Psoas muscle (tissue), 8 donors: ENCODE measurements at places on chromosomes 4 and X. TPM values are rescaled to one million over a fixed set of nuclear protein-coding genes. Genes with fewer than 3 reads are reported as not detected.

MAGEB2 gene
- not detected for total RNA-seq

DNA sequence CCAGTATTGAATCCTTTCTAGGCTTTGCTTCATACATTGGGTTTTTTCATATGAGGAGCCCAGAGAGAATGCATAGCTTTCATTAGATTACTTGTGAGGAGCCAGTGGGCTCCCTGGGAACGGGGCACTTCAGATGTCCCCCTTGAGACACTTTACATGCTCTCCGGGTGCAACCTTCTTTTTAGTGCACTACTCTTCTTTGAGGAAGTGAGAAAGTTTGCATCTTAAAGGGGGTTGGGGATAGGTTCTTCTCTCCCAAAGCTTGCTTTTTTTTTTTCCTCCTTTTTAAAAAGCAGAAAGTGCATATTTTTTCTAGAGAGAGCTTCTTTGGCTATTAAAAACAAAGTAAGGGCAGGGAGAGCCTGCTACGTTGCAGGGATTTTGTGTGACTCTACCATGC is 4.3 kb downstream of the HADH start:
- no peaks in the 10 kb centered on the region for H3K36me3 ChIP-seq
- DNase-seq, result no peak
- peak overlapping the region; percentile 91 for H3K4me3 ChIP-seq
- H3K4me1 ChIP-seq, result peaks cover 66% of the 10 kb centered on the region
- peak overlapping the region; percentile 98 for H3K27ac ChIP-seq

STPG2 gene
- total RNA-seq, result not detected

GRCh38 chr4:22045051-22045630 is 96.6 kb upstream of the KCNIP4 start:
- no peaks in the 10 kb centered on the region for H3K27me3 ChIP-seq
- no peaks in the 10 kb centered on the region for H3K4me1 ChIP-seq
- no peak overlapping the region for H3K27ac ChIP-seq
- H3K36me3 ChIP-seq, result no peaks in the 10 kb centered on the region

DNA sequence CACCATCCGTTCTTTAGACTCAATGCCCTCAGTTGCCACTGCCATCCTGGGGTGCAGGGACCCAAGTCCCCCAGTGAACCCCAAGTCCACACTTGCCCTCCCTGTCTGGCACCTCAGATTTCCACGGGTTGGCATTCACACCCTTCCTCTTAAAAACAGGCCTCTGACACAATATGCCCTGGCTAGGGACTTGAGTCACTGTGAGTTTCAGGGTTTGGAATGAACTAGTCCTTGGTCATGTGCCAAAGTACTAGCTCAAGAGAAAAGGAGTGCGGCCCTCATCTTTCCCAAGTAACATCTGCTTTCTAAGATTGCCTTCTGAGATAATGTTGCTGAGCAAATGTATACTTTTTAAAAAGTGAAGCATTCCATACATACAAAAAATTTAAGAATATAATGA is 134.0 kb downstream of the MID1 start:
- no peaks in the 10 kb centered on the region for H3K36me3 ChIP-seq
- DNase-seq, result peak; percentile 6
- H3K27ac ChIP-seq, result no peak overlapping the region
- H3K27me3 ChIP-seq, result no peaks in the 10 kb centered on the region
- no peaks in the 10 kb centered on the region for H3K4me1 ChIP-seq

SMC1A gene
- total RNA-seq, result 45.0 TPM

ETDB gene
- not detected for total RNA-seq

- DNase-seq, result peak; percentile 12
- H3K4me3 ChIP-seq, result no peak overlapping the region
- no peaks in the 10 kb centered on the region for H3K4me1 ChIP-seq
- no peaks in the 10 kb centered on the region for H3K27me3 ChIP-seq
Measured at GRCh38 chrX:69388526-69388925, 115.6 kb upstream of the NALF2 start.

- H3K27ac ChIP-seq, result no peak overlapping the region
- H3K4me1 ChIP-seq, result no peaks in the 10 kb centered on the region
- H3K4me3 ChIP-seq, result no peak overlapping the region
- no peaks in the 10 kb centered on the region for H3K36me3 ChIP-seq
Measured at GRCh38 chr4:30770049-30770549, 49.9 kb downstream of the PCDH7 start.

DNA sequence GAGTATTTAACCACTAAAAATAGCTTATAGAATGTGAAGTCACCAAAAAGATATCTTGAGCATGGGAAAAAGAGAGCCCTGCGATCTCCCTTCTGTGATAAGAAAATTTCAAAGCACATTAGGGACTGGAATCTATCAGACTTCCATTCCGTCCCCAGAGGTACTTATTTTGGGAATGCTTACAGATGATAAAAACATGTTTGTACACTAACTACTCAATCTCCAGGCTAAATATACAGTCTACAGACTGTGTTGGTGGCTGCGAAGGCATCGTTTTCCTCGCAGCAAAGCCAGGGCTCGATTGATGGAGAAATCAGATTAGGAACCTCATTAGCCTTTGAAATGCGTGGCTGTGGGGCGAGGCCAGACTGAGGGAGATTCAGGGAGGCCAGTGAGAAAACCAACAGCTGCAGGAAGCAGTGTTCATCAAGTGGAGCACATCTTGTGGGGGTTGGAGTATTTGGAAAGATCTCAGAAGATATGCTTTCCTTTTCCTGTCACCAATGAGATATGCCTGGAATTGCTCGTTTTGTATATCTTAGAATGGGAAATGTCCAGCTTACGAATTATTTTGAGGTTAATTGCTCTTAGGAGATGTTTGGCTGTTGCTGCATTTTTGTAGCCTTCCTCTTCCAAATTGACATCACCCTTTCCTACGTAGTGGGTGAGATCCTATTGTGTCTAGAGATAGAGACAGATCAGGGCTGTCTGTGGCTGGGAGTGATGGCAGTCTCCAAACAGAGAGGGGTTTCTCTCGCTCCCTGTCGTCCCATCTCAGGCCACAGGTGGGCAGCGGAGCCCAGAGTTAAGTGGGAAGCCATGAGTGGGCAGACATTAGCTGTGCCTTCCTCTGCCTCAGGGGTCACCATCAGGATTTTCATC is 224.9 kb upstream of the FAT1 start:
- H3K4me1 ChIP-seq, result no peaks in the 10 kb centered on the region
- no peak for DNase-seq
- no peaks in the 10 kb centered on the region for H3K27me3 ChIP-seq
- H3K4me3 ChIP-seq, result no peak overlapping the region

DNA sequence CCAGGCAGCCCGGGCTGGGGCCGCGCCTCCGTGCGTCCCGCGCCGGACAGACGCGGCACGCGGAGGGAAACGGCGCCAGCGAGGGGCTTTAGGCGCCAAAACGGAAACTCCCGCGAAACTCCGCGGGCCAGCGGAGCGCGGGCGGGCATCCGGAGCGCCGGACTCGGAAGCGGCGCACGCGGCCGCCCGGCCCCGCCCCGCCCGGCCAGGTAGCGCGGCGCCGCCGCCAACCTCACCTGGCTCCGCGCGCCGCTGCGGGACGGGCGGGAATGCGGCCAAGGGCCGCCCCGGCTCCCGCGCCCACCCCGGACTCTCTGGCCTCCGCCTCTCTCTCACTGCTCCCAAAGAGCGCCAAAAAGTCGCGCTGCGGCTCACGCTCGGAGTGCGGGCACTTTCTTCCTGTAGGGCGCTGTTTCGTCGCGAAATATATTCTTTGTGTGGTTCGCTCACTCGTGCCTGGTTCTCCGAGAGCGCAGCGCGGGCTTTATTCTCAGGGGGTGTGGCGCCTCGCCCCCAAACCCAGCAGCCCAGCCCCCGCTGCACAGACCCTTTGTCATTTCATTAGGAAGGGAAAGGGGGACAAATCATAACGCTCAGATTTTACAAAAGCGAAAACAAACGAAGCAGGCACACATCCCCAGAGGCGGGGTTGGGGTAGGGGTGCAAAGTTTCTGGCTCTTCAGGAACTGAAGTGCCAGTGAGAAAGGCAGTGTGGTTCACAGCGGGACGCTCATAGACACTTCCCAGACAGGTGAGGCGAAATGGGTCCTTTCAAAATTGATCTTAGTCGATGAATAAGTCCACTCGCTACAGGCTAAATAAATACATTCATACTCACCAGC is 961 bp upstream of the MBNL3 start:
- H3K4me3 ChIP-seq, result peak overlapping the region; percentile 69
- H3K36me3 ChIP-seq, result no peaks in the 10 kb centered on the region
- no peaks in the 10 kb centered on the region for H3K27me3 ChIP-seq

DNA sequence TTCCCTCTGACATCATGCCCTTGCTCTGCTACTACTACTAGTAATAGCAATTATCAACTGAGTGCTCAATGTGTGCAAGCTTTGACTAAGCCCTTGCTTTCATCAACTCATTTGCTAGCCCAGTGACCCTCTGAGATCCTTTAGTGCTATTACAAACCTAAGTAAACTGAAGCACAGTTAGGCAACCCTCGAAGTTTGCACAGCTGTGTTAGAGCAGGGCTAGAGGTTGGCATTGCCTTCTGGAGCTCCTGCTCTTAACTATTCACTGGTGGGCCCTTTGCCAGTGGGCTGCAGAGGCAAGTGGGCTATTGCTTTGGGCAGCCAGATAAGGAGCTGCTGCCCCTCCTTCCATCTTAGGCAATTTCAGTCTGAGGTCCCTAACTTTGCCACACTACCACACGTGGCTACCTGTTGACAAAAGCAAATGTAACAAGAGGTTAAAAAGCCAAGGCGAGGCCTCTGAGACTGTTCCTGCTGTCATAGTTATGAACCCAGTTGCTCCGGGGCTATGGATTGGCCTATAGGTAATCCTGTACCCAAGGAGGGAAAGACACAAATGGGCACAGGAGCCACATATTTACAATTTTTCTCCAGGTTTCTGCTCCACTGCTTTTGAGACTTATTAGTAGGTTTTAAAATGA is 41.5 kb upstream of the ANKRD50 start:
- no peak overlapping the region for H3K27ac ChIP-seq
- H3K27me3 ChIP-seq, result no peaks in the 10 kb centered on the region
- H3K4me3 ChIP-seq, result no peak overlapping the region
- no peaks in the 10 kb centered on the region for H3K4me1 ChIP-seq
- H3K36me3 ChIP-seq, result no peaks in the 10 kb centered on the region

SOWAHB gene
- not detected for total RNA-seq

SEPTIN6 gene
- 3.0 TPM for total RNA-seq

MAGEC1 gene
- total RNA-seq, result not detected

GRCh38 chrX:136780763-136781162 is at the start of gene ARHGEF6:
Gene ARHGEF6, minus strand, starts transcription at chrX:136780932. Its CDS starts 50 bp downstream, at chrX:136780882.
- H3K4me3 ChIP-seq, result peak within 1 kb of the TSS; percentile 63
- DNase-seq, result no peak
- H3K36me3 ChIP-seq, result no peaks in the 10 kb centered on the region
- H3K27ac ChIP-seq, result peak within 1 kb of the TSS; percentile 79
- H3K27me3 ChIP-seq, result no peaks in the 10 kb centered on the region
- H3K4me1 ChIP-seq, result no peaks in the 10 kb centered on the region

DNA sequence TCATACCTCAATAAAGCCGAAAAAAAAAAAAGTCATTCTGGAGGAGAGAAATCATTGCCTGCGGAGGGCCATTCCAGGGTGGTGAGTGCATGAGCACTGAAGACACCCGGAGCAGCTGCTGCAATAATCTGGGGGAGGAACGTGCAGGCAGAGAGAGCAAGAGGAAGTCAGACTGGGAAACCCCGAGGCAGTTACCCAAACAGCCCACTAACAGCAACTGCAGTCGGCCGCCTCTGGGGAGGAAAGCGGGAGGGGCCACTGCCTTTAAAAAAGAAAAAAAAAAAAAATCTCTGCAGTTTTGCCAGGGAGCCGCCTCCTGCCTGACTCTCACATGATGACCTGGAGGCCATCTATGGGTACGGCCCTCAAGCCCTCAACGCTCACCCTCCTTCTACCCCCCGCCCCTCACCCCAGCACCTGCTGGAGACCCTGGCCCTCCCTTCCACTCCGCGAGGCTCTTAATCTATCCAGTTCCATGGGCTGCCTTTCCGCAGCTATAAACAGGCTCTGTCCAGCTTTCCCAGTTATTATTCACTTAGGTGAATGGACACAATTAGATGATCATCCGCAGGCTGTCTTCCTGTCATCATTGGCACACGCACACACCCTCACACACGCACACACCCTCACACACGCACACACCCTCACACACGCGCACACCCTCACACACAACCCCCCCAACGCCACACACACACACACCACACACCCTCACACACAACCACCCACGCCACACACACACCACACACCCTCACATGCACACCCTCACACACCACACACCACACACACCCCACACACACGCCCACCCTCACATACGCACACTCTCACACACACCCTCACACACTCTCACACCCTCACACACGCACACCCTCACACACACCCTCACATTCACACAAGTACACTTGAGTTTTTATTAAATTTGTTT is 3.4 kb upstream of the AVPR2 start:
- no peak overlapping the region for H3K27ac ChIP-seq
- H3K4me3 ChIP-seq, result no peak overlapping the region
- H3K27me3 ChIP-seq, result peaks cover 28% of the 10 kb centered on the region

SHROOM4 gene
- total RNA-seq, result 11.2 TPM

DNA sequence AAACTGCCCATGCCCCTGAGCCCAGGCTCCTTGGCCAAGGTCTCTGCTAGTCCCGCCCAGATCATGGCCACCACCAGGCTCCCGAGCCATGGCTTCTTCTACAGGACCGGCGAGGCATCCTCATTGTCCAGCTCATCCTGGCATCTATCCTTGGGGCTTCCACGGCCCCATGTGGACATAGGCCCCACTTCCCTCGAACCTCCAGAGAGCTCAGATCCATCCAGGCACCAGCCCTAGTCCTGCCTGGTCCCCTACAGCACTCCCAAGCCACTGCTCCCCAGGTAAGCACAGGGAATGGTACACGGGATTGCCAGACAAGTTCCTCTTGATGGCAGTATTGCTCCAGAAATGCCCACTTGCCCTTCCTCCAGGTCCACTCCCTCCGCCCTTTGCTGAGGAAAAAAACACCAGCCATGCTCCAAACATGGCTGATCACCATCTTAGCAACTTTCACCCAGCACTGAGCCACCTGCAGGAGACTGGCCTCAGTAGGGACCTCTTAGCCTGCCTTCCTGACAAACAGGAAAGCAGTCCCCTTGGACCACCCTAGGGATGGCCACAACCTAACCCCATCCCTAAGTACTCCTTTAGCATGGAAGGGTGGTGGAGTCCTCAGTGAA is 272.1 kb upstream of the AGTR2 start:
- no peaks in the 10 kb centered on the region for H3K4me1 ChIP-seq
- H3K27ac ChIP-seq, result no peak overlapping the region
- H3K36me3 ChIP-seq, result no peaks in the 10 kb centered on the region
- H3K27me3 ChIP-seq, result no peaks in the 10 kb centered on the region

- no peaks in the 10 kb centered on the region for H3K4me1 ChIP-seq
- H3K36me3 ChIP-seq, result no peaks in the 10 kb centered on the region
- H3K27me3 ChIP-seq, result peaks cover 7% of the 10 kb centered on the region
- no peak overlapping the region for H3K4me3 ChIP-seq
- H3K27ac ChIP-seq, result no peak overlapping the region
- DNase-seq, result no peak
Measured at GRCh38 chrX:1218286-1218685, 5.8 kb upstream of the CRLF2 start.

GRCh38 chr4:106210021-106210420 is 106.0 kb downstream of the TBCK start:
- H3K4me3 ChIP-seq, result no peak overlapping the region
- H3K4me1 ChIP-seq, result no peaks in the 10 kb centered on the region
- H3K27me3 ChIP-seq, result no peaks in the 10 kb centered on the region
- no peak for DNase-seq
- peaks cover 27% of the 10 kb centered on the region for H3K36me3 ChIP-seq

- peaks cover 15% of the 10 kb centered on the region for H3K36me3 ChIP-seq
- H3K4me3 ChIP-seq, result no peak overlapping the region
- DNase-seq, result no peak
- H3K4me1 ChIP-seq, result no peaks in the 10 kb centered on the region
- no peak overlapping the region for H3K27ac ChIP-seq
Measured at GRCh38 chr4:146256328-146256727, 42.0 kb downstream of the REELD1 start.
